CD4-positive, alpha-beta T cell treated with Interferon alpha-2 for 1 hour (primary cell): ENCODE measurements at places on chromosomes 5 and 9.

DNA sequence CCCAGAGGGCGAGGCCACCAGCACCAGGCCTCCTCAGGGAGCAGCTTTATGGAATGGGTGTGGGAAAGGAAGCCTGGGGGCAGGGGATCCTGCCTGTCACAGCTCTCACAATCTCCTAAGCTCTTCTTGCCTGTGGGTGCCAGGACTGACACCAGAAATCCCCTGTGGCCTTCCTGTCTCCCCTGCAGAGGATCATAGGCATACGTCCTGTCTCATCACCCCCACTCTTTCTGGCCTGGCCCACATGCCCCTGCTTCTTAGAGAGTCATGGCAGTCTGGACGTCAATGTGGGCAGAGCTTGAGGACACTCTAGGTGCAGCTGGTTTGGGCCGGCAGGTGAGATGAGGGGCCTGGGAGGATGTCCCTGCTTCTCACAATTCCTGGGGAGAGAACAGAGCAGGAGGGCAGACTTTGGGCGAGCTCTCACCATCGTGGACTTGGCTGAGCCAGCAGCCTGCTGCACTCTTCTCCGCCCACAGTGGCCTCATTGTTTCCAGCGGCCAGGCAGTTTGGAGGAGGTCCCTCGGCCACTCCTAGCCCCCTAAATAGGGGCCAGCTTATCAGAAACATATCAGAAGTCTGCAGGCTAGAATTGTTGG is 67.3 kb upstream of the ZFR start:
- no peak for DNase-seq

GRCh38 chr9:137235424-137236237 is 4.9 kb downstream of the SLC34A3 start:
- DNase-seq, result no peak

GRCh38 chr9:133063500-133064231 is 1.9 kb downstream of the CEL start:
- no peak for DNase-seq

DNA sequence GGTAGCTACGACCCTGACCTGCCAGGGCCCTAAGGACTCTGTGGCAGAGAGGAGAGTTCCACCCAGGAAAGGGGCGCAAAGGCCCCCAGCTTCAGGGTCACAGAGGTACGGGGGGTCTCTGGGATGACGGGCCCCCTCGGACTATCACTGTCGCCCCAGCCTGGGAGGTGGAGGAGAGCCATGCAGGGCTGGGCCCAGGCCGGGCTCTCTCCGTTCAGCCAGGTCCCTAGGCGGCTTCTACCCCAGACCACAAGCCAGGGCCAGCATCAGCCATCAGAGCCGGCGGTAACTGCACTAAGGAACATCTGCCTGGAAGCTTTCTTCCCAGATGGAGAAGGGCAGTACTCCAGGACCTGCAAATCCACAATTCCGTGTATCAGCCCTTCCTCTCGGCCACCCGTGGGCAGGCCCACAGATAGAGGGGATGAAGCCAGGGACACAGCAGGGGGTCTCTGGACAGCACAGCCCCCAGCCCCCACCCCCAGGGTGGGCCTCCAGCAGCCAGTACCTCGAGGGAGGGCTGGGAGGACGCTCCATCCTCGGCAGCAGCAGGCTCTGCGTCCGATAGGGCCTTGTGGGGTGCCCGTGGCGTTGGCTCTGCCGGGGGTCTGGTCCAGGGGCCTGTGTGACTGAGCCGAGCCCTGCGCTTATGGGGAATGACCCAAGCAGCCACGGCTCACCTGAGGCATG is 38.4 kb downstream of the NACC2 start:
- no peak for DNase-seq

DNA sequence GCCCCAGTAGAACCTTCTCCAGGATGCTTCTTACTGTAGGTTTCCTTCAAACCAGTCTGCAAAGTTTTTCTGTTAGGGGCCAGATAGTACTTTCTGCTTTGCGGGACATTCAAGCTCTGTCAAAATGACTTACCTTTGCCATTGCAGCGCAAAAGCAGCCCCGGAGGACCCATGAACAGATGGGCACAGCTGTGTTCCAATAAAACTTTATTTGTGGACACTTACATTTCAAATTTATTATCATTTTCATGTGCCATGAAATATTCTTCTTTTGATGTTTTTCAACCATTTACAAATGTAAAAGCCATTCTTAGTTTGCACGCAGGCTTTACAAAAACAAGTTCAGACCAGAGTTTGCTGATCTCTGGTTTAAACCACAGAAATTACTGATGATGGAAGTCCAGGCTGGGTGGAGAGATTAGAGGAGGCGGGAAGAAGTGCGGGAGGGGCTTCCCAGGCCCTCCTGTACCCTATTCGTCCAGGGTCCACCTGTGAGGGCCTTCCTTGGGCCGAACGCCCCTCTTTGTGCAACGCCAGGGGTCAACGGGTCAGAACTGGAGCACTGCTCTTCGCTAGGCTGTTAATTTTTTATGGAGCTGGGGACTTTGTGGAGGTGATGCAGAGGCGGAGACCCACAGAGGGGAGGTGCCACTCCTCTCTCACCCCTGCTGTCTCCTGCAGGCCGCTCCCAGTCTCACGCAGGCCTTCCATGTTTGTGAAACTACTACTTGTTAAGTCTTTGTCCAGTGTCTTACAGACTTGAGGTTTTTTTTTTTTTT is 7.6 kb upstream of the ASS1 start:
- DNase-seq, result no peak

DNA sequence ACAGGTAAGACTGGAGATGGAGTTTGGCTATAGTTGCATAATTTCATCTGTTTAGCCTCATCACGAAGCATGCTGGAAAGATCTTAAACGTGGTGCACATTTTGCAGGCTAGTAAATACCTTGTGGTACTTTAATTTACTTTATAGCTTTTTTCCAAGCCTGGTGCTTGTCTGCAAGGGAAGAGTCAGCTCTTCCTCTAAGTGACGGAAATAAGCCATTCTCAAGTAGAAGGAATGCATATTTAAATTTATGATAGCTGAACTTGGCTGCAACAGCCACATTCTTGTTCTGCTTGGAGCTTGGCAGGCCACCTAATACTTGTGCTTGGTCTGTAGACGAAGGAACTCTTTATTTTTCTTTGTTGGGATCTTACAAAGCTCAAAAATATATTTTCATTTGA is 188.0 kb upstream of the PIK3R1 start:
- no peak for DNase-seq

DNA sequence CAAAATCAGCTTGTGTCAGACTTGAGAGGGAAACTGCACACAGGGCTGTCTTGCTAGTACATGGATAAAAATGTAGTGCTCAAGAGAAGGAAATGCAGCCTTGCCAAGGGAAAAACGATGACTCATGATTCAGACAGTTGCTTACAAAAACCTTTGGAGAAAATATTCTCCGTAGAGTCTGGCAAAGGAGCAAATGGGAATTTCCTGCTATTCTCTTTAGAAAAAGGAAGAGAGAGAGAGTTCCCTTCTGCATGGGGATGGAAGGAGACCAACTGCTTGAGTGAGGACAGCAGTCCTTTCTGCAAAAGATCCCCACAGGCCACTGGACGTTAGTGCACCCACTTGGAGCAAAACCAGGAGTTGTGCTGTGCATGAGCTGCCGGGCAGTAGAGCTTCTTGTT is 7.6 kb downstream of the IFNB1 start:
- DNase-seq, result no peak
